ENCODE measurements at places on chromosomes 7 and 10. TPM values are rescaled to one million over a fixed set of nuclear protein-coding genes. Genes with fewer than 3 reads are reported as not detected.

- peak; percentile 84 for DNase-seq
- peak overlapping the region; percentile 83 for H3K4me3 ChIP-seq
- peaks cover 28% of the 10 kb centered on the region for H3K36me3 ChIP-seq
Measured at GRCh38 chr10:72107325-72108003, 19.1 kb upstream of the SPOCK2 start.

GRCh38 chr7:70856901-70857630 is 274.9 kb upstream of the GALNT17 start:
- no peak overlapping the region for H3K27ac ChIP-seq
- H3K36me3 ChIP-seq = no peaks in the 10 kb centered on the region
- peak; percentile 84 for DNase-seq
- no peak overlapping the region for H3K4me3 ChIP-seq
- no peaks in the 10 kb centered on the region for H3K4me1 ChIP-seq

GRCh38 chr7:143008007-143008901 is 18.7 kb downstream of the OR9A2 start:
- H3K27me3 ChIP-seq = peaks cover 17% of the 10 kb centered on the region
- no peak overlapping the region for H3K27ac ChIP-seq
- H3K4me3 ChIP-seq = no peak overlapping the region
- no peaks in the 10 kb centered on the region for H3K36me3 ChIP-seq
- peaks cover 5% of the 10 kb centered on the region for H3K4me1 ChIP-seq

DNA sequence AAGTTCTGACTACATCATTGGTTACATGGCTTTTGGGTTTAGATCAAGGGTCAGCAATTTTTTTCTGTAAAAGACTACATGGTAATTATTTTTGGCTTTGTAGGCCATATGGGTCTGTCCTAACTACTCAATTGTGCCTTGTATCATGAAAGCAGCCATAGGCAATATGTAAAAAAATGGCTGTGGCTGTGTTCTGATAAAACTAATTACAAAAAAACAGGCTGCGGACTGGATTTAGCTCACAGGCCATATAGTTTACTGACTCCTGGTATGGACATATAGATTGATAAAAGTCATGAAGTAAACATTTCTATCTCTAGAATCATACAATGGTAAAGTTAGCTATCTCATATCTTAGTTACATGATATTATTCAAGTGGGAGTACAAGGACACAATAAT is 375.4 kb downstream of the THSD7A start:
- DNase-seq = no peak
- no peaks in the 10 kb centered on the region for H3K36me3 ChIP-seq
- H3K27ac ChIP-seq = no peak overlapping the region
- H3K4me1 ChIP-seq = peaks cover 4% of the 10 kb centered on the region
- no peak overlapping the region for H3K4me3 ChIP-seq
- no peaks in the 10 kb centered on the region for H3K27me3 ChIP-seq

The EVX1 gene
- total RNA-seq = not detected

The CALML5 gene
- not detected for total RNA-seq

The SHH gene
- not detected for total RNA-seq

Measured in activated CD4-positive, alpha-beta T cell treated with anti-CD3 and anti-CD28 coated beads, Interleukin-2, amount 10 ng/mL, durations not matched to agents 24 days and 14 days (primary cell).